ENCODE measurements at places on chromosomes 1 and 21.

DNA sequence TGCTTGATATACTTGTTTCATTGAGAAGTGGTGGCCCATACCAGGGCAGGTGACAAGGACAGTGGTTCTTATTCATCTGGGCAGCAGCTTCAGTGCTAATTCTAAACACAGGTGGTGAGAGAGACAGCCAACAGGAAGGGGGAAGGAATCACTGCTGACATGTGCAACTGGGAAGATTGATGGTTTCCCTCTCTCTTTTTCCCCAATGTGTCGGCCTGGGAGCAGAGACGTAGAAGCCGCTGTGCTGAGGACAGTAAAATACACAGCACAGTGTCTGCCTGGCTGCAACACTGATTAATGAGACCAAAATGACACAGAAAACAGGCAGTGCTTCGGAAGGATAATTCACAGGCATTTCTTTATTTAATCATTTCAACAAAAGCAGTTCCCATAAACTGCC is 48.8 kb downstream of the WARS2 start:
- DNase-seq = no peak

GRCh38 chr1:6144647-6145395 is 35.3 kb downstream of the CHD5 start:
- DNase-seq = no peak

GRCh38 chr1:19405761-19406487 is 79.4 kb downstream of the CAPZB start:
- no peak for DNase-seq

GRCh38 chr21:33937931-33938339 is 22.3 kb upstream of the ATP5PO start:
- no peak for DNase-seq

DNA sequence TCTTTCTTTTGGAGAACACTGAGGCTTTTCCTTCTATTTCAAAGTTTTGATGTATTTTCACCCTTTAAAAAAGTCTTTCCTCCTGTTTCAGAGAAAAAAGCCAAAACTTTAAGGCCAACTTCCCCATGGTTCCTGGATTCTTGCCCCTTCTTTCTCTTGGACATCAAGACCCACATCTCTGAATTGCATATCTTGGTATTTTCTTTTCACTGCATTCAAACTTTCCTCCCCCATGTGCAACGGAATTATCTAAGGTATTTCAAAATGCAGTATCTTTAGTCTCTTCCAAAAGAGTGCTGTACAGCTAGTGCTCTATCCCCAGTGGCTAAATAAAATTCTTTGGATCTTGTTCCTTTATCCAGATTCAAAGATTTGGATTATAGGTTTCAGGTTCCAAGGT is 81.1 kb upstream of the TSPAN2 start:
- no peak for DNase-seq

GRCh38 chr1:210722410-210723081 is 393.8 kb downstream of the HHAT start:
- no peak for DNase-seq

DNA sequence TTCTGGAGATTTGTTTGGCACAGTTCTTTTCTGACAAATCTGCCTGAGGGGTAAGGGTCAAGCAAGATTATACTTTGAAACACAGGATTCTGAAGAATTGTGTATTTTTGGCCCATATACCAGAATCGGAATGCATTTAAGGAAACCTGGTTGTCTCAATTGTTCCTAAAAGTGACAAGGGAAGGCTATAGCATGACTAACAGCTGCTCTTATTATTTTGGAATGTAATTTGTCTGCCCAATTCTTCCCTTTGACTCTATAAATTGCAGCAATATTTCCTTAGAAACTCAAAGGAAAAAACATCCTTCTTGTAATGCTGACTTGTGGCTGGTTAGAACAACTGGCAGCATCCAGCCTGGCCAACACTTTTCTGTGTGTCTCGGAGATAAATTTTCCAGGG is 15.8 kb upstream of the VCAM1 start:
- DNase-seq = no peak

- no peak for DNase-seq
These were observed 14.9 kb upstream of the SMIM12 start for GRCh38 chr1:34874296-34874952.

DNA sequence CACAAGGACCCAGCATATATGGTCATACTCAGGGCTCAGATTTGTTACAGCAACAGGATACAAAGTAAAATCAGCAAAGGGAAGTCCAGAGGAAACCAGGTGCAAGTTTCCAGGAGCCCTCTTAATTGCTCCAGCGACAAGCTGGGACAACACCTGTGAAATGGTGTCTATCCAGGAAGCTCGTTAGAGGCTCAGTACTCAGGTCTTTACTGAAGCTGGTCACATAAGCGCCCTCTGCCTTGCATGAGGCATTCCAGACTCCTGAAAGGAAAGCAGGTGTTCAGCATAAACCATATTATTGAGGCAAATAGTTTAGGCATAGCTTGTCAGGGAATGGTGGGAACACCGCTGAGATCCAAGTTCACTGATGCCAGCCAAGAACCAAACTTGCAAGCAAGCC is 231.0 kb downstream of the SLC35F3 start:
- DNase-seq = no peak

DNA sequence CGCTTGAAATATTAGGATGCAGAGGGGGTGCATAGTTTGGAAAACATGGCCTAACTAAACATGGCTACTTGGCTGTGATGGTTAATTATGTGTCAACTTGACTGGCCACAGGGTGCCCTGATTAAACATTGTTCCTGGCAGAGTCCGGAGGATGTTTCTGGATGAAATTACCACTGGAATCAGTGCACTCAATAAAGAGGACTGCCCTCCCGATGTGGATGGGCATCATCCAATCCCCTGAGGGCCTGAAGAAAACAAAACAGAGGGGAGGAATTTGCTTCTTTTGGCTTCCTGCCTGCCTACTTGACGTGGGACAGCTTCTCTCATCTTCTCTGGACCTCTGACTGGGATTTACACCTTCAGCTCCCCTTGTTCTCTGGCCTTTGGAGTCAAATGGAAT is 79.1 kb upstream of the KCNE2 start:
- no peak for DNase-seq

DNA sequence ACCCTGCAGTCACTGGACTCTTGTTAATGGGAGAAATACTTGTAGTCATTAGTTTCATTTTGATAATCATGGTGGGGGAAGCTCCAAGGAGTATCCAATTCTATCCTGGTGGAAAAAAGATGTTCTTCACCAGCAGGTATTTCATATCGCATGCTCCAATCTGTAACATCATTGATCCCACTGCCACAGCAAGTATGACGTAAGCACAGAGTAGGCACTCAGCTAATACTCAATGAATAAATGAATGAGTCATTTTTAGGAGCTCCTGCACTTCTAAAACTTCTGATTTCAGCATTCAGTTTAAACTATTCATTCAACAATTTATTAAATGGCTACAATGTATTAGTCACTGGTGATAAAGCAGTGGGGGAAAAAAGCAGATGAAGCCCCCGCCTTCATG is 30.3 kb downstream of the RXRG start:
- no peak for DNase-seq

DNA sequence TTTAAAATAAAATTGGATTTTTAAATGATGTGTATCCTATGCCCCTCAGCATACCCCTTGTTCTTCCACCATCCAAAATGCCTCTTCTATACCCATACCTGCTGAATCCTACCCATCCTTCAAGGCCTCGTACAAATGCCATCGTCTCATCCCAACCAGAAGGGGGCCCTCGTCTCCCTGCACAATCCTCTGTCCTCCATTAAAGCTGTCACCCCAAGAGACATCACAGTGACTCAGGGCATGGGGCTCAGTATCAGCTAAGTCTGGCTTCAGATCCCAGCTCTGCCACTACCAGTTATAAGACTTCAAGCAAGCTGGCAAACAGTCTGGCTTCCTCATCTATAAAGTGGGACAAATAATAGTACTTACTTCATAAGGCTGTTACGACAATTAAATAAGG is 23.8 kb downstream of the IGFN1 start:
- no peak for DNase-seq

DNA sequence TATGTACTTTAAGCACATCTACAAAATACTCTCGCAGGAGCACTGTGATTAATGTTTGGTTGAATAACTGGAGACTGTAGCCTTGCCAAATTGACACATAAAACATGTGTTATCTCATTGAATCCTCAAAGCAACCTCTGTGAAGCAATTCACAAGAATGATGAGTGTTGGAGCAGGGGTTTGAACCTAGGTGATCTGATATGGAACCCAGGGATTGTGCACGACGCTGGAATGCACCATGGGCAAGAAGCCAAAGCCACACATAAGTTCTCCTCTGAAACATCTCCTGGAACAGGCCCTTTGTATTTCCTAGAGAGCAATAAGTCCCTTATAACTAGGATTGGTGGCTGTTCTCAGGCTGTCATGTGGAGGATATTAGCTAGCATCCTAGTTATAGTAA is 124.6 kb upstream of the IVNS1ABP start:
- DNase-seq = no peak

DNA sequence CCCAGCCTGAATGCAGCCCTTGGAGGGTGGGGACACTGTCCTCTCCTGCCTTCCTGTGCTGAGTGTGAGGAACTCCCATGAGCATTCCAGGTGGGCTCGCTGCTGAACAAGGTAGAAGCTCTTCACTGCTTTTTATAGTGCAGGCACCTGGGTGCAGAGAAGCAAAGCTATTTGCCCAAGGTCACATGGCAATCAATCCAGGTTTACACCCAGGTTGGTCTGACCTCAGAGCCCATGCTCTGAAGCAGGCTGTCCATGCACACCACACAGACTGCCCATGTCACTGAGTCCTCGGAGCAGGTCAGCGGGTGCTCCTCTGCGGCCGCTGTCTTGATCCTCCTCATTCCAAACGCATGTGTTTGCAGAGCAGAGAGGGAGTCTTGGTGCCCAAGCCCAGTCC is 323.4 kb upstream of the VAMP3 start:
- DNase-seq = no peak

- DNase-seq = no peak
These were observed 65.1 kb downstream of the DDR2 start for GRCh38 chr1:162697140-162697895.

DNA sequence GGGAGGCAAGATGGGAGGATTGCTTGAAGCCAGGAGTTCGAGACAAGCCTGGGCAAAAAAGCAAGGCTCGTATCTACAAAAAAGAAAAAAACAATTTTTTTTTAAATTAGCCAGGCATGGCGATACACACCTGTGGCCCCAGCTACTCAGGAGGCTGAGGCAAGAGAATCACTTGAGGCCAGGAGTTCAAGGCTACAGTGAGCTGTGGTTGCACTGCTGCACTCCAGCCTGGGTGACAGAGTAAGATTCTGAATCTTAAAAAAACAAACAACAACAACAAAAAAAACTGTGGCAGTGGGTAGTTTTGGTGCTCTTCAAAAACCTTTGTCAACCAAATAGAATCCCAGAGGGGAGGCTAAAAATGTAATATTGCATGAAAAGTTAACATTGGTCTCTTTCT is 734 bp downstream of the PTPN22 start:
- DNase-seq = no peak

GRCh38 chr1:43225168-43225567 is 44.6 kb upstream of the TMEM125 start:
- no peak for DNase-seq

DNA sequence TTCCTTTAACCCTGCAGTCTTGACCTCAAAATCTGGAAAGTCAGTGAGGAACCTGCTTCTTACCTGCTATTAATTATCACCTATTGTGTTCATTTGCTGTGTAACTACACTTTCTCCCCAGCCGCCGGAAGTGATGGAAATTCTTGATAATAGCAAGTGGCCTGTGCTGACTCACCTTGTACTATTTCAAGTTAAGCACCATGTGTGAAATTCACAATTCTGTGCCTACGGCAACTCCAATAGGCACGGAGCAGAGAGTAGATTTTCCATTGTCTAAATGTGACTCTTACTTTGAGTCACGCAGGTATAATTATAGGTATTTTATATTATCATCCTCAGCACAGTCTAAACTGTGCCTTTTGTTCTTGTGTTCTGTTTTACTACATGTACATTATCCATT is 466.8 kb downstream of the KIF26B start:
- peak; percentile 80 for DNase-seq

- no peak for DNase-seq
These were observed 138.0 kb upstream of the DNAH14 start for GRCh38 chr1:224791362-224791941.

DNA sequence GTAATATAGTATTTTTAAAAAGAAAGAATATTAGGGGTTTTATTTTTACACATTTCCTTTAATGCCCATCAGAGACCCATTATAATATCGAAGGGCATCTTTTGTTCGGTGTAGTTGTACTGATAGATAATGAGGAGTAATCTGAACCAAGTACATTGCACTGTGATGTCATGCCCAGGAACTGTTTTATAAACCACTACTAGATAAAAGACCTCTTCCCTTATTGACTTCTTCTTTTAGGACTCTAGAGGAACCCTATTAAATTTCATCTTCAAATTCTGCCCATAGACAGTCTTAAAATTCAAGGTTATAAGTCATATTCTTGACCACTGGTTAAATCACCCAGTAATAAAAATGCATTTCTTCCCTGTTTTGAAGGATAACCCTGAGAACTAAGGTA is 206.5 kb downstream of the NRIP1 start:
- no peak for DNase-seq

DNA sequence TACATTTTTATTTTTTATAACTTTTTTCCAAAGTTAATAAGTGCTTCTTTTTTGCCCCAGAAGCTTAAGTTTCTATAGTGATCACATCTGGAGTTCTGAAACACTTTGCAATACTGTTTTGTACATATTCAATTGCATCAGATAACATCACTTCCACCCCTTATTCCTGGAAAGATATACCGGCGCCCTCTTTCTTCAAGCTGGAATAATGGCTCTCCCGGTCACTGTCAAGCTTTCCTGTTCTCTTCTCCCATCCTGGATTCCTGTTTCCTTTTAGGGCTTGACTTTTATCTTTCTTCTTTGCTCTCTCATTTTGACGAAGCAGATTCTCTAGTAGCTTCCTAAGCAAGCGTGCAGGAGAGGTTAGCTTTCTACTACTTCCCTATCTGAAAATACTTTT is 1866.8 kb downstream of the MRPL39 start:
- DNase-seq = no peak

DNA sequence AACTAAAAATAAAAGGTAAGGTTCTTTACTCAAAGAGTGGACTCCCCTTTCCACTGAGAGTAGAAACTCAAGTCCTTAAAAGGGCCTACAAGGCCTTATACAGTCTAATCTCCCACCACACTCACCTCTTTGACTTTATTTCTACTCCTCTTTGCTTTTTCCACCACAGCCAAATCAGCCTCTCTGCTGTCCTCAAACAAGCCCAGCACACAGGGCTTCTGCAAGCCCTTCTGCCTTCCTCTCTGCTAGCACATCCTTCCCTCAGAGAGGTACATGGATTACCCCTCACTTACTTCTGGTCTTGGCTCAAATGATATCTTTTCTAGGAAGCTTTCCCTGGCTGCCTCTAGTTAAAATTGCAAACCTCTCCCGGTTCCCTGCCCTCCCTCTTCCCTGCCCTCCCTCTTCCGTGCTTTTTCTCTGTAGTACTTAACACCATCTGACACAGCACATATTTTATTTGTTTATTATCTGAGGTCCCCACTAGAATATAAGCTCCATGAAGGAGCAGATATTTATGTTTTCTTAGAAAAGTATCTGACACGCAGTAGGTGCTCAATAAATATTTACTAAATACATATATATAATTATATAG is 1.7 kb downstream of the LYST start:
- no peak for DNase-seq

GRCh38 chr1:3683992-3684391 is 31.7 kb downstream of the TP73 start:
- no peak for DNase-seq

- DNase-seq = peak; percentile 14
These were observed 31.3 kb downstream of the NCMAP start for GRCh38 chr1:24586970-24587820.
